Lower lobe of right lung (tissue), 2 donors: ENCODE measurements at places on chromosomes 6 and 20. TPM values are rescaled to one million over a fixed set of nuclear protein-coding genes. Genes with fewer than 3 reads are reported as not detected.

SLC4A11 gene
- total RNA-seq: 5.0 TPM

VWA7 gene
- total RNA-seq: 4.2 TPM

HRH3 gene
- total RNA-seq: not detected

MAD2L1BP gene
- 19.2 TPM for total RNA-seq

- peaks cover 51% of the 10 kb centered on the region for H3K4me1 ChIP-seq
- no peaks in the 10 kb centered on the region for H3K27me3 ChIP-seq
- H3K36me3 ChIP-seq: peaks cover 12% of the 10 kb centered on the region
- H3K4me3 ChIP-seq: no peak overlapping the region
- no peak overlapping the region for H3K27ac ChIP-seq
These were observed 5.1 kb downstream of the HLA-DMA start for GRCh38 chr6:32947552-32948465.

DNA sequence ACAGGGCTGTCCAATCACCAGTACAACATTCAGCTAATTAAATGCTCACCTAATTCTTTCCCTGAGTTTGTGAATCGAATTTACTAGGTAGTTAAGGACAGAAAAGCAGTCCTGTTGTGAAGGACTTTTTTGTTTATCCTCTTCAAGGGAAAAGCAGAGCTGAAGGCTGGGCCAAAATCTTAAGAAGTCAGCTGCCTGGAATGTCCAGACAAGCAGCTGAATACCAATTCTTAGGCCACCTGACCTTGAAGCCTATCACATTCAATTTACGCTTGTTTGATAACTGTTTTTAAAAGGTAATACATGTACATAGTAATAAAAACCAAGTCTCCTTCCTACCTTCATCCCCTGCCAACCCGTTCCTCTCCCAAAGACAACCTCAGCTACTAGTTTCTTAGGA, 56.4 kb downstream of the UQCC1 start:
- no peaks in the 10 kb centered on the region for H3K27me3 ChIP-seq
- H3K4me3 ChIP-seq: no peak overlapping the region
- DNase-seq: no peak
- H3K4me1 ChIP-seq: no peaks in the 10 kb centered on the region
- no peak overlapping the region for H3K27ac ChIP-seq
- H3K36me3 ChIP-seq: peaks cover 41% of the 10 kb centered on the region
